AG10803 (cell line): ENCODE measurements at places on chromosomes 12 and 14.

DNA sequence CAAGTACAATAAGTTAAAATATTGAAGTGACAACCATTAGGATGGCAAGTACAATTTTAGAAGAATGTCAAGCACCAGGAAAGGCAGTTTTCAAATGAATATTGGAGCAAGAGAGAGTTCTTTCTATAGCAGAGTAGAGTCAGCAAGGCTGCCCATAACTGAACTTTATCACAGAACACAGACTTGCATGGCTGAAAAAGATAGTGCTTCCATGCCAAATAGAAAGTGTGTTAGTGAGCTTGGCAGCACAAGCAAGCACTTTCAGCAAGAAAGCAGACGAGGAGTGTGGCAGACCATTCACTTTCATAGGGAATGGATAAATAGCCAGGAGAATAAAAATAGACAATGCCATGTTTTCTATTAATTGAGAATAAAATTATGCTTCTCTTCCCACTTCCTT is 647.0 kb upstream of the MGAT4C start:
- no peak for DNase-seq

GRCh38 chr14:30869551-30870155 is 4.7 kb upstream of the COCH start:
- DNase-seq = no peak

DNA sequence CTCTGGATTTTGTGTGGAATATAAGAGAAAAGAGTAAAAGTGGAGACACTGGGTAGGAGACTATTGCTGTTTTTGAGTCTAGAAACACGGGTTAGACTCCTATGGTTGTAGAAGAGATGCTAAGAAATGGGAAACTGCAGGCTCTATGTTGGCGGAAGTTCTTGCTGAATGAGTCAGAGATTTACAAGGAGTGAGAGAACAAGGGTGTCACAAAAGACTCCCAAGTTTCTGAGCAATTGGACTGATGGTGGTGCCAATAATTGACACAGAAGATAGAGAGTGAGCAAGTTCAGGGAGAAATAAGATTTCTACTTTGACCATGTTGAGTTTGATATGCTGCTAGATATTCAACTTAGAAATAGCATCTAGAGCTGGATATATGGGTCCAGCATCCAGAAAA is 2.6 kb upstream of the PRKD1 start:
- DNase-seq = peak; percentile 70

GRCh38 chr14:92105893-92106142 is 564 bp downstream of the ATXN3 start:
- peak; percentile 58 for DNase-seq

DNA sequence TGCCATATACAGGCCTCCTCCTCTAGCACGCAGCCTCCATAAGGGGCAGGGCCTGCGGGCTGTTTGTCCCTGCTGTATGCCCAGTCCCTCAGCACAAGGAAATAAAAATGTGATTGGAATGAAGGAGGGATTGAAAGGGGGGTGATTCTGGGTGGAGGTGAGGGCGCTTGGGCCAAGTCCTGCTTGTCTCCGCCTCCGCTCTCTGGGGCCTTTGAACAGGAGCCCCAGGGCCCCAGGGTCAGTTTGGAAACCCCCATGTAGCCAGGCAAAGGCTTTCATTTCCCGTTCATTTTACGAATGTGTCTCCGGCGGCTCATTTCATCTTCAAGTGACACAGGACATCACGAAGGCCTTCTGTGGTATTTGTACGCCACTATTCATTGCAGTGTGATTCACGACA is 4.5 kb upstream of the CACNA2D4 start:
- DNase-seq = no peak

- DNase-seq = peak; percentile 72
Observed at GRCh38 chr14:73153272-73153671, 17.0 kb downstream of the PSEN1 start.

DNA sequence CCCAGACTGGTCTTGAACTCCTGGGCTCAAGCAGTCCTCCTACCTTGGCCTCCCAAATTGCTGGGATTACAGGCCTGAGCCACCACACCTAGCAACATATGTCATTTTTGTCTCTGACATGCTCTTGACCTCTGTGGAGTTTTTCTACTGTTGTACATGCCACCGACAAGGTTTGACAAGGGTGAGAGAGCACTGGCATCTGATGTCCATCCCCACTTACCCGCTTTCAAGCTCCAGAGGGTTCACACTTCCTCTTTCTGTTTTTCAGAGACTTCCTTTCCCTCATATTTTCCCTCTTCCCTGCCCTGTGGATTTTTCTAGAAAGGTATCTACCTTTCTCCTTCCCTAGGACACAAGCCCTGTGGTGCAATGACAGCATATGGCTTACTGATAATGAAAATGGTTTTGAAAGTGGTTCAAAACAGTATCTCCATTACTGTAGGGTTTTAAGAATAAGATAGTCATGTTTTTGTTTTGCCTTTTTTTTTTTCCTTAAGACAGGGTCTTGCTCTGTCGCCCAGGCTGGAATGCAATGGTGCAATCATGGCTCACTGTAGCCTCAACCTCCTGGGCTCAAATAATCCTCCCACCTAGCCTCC is 27.7 kb upstream of the PLEKHG3 start:
- DNase-seq = no peak

DNA sequence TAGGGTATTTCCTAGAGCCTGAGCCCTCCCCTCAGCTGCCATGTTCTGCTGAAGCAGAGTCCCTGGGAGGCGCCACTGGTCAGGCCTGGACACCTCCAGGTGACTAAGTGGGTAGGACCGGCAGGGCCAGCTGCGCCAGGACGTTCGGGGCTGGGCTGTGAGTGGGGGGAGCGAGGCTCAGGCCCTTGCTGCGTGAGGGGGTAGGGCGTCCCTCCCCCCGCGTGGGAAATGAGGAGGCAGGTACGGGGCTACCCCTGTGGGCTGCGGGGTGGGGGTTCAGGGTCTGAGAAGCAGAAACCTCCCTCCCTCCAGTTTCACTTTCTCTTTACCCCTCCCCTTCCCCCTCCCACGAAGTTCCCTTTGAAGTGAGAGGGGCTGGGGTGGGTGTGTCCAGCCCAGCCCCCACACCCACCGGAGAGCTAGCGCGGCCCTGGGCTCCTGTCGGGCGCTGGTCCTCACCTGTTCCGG is 22.1 kb upstream of the KIF26A start:
- no peak for DNase-seq

DNA sequence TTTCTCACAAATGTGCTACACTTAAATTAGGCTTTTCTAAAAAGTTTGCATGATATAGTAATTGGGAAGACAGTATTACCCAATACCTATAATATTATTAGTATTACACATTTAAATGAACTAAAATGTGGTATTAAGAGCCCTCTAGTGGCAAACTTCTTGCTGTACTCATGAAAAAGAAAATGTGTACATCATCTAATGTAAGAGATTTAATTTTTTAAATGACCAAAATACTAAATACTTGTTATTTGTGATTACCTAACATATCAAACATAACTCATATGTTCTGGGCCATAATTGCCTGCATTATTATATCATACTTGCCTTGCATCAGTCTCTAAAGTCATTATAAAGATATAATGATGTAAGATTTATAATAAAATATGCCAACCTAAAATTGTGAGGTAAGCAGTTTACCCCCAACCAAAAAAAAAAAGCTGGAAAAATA is 64.2 kb downstream of the DNAI7 start:
- DNase-seq = peak; percentile 57

GRCh38 chr14:34643361-34643760 is 13.4 kb upstream of the SNX6 start:
- DNase-seq = no peak

GRCh38 chr12:20030826-20031225 is 337.5 kb upstream of the PDE3A start:
- DNase-seq = no peak

GRCh38 chr14:57085801-57086200 is 182.9 kb downstream of the EXOC5 start:
- DNase-seq = no peak

- no peak for DNase-seq
Observed at GRCh38 chr12:67546746-67547145, 101.8 kb upstream of the DYRK2 start.

DNA sequence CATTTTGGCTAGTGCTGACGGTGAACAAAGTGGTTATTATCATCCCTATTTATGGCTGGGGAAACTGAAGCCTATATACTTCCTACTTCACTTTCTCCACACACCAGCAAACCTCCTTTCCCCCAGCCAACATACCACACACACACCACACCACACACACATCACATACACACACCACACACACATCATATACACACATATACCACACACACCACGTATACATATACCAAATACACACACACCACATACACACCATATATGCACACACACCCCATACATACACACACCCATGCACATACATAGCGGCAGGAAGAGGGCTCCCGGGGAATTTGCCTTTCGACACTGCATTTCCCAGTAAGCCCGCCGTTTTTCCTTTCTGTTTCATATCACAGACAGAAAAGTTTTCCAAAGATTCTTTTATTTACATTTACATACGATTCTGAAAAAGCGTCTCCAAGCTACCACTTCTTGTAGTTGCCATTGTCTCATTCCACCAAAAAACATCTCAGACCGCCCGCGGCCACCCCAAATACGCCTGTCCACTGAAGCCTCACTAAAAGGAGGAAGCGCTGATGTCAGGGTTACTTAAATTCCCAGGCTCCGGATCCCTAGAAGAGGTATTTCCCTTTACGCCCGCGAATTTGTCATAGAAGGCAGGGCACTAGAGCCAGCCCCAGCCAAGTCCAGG is 823 bp upstream of the RAB5B start:
- peak; percentile 49 for DNase-seq
